NCI-H748 treated with DMSO at 0.1 percent for 48 hours (cell line): ENCODE measurements at places on chromosomes 11 and 22.

DNA sequence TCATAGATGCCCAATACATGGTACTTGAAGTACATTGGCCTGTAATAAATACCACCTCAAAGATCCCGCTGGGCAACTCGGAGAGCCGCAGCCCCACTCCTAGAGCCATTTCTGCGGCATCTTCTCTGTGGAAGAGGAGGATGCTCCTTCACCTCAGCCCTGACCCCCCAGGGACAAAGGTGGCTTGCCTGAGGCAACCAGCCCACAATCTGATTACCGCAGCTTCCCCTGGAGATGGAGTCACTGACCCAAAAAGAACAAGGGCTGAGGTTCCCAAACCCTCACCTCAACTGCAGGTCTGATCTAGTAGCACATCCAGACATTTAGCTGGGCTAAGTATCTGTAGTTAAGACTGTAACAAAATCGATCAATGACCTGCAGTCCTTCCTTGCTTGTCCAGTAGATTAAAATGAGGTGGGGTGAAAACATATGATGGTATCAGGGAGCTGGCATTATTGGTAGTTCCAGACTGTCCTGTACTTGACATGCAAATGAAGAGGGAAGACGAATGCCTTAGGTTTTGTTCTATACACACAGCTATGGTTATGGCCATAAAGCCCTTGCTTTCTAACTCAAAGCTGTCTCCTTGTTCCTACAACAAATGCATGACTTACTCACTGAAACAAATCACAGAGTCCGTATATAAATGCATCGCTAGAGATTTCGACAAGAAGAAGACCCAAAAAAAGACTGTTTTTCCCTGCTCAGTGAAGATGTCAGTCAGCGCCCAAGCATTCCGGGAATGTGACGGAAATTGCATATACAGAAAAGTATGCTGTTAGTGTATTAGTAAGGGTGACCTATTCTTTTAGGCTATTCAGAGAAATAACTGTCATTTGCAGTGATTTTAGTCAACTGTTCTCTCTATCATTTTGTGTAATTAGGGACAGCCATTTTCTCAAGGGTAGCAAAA, 33.7 kb downstream of the C11orf71 start:
- DNase-seq: no peak

GRCh38 chr11:43614214-43614613, 66.3 kb upstream of the HSD17B12 start:
- no peak for DNase-seq

DNA sequence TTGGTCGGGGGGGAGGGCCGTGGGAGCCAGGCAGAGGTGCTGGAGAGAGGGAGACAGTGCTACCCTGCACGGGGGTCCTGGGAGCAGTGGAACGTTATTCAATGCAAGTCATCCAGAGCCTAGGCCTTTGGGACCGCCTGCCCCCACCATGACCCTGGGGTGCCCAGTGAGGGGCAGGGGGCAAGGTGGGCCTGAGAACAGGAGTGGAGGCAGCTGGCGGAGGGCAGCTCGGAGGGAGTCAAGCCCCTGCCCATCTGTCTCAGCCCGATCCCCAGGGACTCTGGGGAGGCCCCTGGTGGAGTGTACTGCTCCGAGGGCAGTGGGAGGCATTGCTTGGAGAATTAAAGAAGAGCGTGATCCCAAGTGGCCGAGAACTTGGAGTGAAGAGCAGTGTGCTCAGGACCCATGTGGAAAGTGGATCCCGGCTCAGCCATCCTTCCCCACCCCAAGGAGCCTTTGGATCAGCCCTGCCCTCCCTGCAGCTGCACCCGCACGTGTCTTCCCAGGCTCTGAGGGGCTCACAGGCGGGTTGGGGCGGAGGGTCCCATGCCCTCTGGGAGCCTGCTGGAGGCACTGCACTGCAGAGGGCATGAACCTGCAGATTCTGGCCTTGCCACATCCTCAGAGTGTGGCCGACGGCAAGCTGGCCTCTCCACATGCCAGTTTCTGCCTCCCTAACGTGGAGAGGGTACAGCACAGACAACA, 34.0 kb upstream of the SMIM38 start:
- DNase-seq: no peak

- no peak for DNase-seq
Measured at GRCh38 chr11:105192115-105192514, 52.5 kb upstream of the CARD18 start.

GRCh38 chr11:130208241-130209127, 48.9 kb downstream of the ST14 start:
- no peak for DNase-seq

GRCh38 chr22:46025225-46025972, 48.4 kb upstream of the WNT7B start:
- DNase-seq: no peak

- peak; percentile 55 for DNase-seq
Measured at GRCh38 chr11:12599408-12600143, 74.6 kb upstream of the TEAD1 start.

DNA sequence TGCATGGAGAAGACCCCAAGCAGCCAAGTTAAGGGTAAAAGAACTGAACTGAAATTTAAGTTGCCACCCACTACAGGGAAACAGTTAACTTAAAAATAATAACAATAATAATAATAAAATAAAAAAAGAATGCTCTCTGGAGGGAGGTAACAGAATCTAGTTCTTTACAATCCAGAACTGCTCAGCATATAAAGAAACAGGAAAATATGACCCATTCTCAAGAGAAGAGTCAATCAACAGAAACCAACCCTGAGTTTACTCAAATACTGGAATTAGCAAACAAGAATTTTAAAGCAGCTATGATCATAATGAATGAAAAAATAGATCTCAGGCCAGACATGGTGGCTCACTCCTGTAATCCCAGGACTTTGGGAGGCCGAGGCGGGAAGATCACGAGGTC, 53.8 kb downstream of the DENND5A start:
- DNase-seq: no peak

DNA sequence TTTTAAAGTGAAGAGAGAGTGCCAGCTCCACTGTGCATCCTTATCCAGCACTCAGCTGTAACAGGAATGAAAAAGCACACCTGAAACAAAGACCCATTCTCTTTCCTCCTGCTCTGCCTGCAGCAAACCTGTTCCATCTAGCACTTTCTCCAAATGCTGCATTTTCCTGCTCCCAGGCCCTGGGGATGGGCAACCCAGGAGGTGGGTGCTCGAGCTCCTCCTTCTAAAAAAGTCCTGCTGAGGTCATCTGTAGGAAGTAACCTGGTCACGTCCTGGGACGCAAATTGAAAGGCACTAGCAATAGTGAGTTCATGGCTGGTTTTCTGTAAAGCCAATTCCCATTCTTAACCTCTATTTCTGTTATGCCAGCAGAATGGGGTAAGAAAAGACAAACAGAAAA, 173.7 kb downstream of the MAML2 start:
- DNase-seq: no peak

DNA sequence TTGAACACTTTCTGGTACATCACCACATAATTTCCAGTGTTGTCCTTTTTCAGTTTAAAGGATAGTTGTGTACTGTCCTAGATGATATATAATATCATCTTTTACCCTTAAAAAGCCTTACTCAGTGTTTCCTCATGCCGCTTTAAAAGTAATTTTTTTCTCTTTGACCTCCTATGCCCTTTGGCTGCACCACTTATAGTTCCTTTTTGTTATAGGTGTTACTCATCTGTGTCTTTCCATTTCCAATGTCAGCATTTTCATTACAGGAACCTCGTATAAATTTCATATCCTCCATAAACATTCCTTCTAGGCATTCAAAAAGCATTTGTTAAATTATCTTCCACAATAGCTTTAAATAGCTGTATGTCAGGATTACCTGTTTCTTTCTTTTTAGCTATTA, 40.8 kb downstream of the USP47 start:
- no peak for DNase-seq

GRCh38 chr11:65119670-65119995, 2.1 kb upstream of the ZNHIT2 start:
- no peak for DNase-seq

GRCh38 chr11:83122050-83122449, 34.9 kb upstream of the PCF11 start:
- no peak for DNase-seq

GRCh38 chr11:126989942-126990715, 10.4 kb downstream of the KIRREL3 start:
- peak; percentile 11 for DNase-seq
